ENCODE measurements at places on chromosomes 13 and 19.

DNA sequence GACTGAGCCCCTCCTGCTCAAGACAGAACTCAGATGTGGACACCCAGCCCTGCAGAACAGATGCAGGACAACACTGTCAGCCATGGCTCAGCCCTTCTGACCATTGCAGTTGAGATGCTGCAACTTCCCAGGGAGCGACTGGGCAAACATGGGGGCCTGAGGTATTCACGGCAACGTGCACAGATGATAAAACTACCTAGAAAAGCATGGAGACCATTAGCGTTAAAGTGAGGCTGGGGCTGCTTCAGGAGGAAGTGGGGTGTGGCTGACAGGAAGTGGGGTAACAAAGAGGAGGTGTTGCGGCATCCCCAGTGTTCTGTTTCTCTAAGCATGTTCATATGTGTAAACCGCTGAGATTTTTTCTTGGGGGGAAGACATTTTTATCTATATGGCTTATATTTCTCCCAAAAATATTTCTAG lies 1.3 kb upstream of the SIGLEC9 start:
- peak; percentile 38 for DNase-seq

DNA sequence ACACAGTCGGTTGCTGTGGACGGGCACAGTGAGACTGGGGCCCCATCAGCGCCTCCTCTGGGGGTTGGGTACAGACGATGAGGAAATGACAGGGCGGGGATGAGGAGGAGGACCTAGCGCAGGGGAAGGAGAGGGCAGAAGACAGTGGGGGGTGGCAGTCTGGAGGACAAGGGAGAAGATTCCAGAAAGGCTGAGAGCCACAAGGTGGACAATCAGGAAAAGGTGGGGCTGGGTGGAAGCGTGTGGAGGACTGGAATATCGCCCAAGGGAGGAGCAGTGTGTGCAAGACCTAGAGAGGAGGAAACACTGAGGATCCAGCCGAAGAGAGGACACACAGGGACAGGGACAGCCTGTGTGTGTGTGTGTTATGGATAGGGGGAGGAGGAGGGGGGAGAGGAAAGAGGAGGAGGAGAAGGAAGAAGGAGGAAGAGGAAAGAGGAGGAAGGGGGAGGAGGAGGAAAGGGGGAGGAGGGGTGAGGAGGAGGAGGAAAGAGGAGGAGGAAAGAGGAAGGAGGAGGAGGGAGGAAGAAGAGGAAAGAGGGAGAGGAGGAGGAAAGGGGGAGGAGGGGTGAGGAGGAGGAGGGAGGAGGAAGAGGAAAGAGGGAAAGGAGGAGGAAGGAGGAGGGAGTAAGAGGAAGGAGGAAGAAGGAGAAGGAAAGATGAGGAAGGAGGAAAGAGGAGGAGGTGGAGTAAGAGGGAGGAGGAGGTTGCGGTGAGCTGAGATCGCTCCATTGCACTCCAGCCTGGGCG lies 15.8 kb upstream of the GARIN5A start:
- DNase-seq, result peak; percentile 46

DNA sequence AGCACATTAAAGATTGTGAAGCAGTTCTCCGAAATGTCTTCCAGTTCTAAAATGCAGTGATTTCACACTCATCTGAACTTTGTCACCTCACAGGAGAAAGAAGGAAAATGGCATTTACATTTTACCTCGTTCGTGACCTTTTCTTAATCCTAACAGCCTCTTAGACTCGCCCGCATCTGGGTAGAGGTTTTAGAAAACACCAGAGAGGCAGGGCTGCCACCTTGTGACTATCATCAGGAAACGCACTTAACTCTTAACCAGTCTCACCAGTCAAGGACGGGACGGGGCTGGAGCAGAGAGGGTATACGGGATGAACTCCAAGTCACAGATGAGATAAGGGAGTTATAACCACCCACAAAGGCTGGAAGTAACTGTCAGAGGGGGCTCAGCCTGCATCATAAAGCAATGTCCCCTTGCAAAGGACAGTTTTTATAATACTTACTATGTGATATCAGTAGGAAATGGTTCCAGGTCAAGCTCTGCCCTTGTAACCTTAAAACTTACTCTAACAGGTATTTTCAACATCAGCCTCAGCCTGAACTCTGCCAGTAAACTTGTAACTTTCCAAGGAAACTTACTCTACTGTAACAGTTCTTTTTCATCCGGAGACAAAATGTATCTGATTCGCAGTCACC lies 8.6 kb upstream of the CEACAM6 start:
- peak; percentile 64 for DNase-seq

DNA sequence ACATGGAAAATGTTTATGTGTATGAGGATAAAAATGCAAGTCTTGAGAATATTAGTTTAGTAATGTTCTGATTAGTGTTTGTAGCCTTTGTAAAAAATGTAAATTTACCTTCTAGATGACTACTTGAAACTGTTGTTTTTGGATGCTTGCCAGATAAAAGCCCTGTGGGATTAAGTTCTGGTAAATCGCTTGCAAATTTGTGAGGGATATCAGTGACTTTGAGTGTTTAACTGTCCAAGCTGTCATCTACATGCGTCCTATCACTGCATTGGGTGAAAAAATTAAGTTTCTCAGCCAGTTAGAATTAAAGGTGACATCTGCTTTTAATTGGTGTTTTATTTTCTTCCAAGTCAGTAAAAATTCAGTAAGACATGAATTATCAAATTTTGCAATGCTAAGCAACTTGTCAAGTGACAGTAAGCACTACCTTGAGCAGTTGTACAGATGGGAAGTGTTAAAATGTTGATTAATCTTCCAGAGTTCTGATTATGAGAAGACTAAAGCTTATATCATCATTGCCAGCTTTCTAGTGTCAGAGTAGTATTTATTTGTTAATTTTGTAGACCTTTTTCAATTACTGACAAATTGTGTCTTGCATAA lies 88.0 kb downstream of the PCCA start:
- no peak for DNase-seq

DNA sequence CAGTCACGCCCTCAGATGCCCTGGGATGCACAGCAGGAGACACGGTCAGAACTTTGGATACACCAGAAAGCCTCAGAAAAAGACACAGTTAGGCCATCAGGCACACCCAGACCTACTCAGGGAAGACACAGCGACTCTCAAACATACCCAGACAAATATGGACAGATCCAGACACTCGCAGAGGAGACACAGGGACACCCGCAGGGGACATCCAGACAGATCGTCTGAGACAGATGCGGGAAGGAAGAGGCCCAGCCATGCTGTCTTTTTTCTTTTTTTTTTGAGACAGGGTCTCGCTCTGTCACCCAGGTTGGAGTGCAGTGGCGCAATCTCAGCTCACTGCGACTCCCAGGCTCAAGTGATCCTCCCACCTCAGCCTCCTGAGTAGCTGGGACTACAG lies 4.8 kb downstream of the DPF1 start:
- no peak for DNase-seq

DNA sequence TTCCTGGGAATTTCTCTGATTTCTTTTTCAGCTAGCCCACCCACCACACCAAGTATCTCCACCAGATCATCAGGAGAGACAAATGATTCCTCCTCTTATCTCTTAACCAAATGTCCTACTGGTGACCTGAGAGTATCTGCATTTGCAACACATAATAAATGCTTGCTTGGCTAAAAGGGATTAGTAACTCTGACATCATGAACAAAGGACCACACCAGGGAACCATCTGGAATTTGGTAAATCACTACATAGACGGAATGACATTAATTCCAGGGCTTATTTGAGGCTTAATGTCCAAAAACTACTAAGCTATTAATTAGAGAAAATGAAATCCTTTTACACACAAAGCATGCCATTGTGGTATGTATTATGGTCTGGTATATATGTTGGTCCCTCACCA lies 139.0 kb downstream of the RAP2A start:
- DNase-seq, result no peak

DNA sequence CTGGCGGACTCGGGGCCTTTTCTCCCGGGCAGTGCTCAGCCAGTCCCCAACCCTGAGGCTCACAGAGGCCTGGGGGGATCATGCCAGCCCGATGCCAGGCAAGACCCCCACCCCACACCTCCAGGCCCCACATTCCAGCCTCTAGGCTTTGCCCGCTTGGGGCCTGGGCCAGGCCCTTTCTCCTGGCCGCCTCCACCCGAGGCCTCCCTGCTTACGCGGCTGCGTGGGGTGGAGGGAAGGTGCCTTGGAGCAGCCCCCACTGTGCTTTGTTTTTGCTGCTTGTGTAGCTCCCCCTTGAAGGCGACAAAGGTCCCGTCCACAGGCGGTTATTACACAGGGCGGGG lies 38.4 kb downstream of the SMIM24 start:
- no peak for DNase-seq

GRCh38 chr13:112752711-112753541 lies 63.1 kb downstream of the ATP11A start:
- peak; percentile 16 for DNase-seq

DNA sequence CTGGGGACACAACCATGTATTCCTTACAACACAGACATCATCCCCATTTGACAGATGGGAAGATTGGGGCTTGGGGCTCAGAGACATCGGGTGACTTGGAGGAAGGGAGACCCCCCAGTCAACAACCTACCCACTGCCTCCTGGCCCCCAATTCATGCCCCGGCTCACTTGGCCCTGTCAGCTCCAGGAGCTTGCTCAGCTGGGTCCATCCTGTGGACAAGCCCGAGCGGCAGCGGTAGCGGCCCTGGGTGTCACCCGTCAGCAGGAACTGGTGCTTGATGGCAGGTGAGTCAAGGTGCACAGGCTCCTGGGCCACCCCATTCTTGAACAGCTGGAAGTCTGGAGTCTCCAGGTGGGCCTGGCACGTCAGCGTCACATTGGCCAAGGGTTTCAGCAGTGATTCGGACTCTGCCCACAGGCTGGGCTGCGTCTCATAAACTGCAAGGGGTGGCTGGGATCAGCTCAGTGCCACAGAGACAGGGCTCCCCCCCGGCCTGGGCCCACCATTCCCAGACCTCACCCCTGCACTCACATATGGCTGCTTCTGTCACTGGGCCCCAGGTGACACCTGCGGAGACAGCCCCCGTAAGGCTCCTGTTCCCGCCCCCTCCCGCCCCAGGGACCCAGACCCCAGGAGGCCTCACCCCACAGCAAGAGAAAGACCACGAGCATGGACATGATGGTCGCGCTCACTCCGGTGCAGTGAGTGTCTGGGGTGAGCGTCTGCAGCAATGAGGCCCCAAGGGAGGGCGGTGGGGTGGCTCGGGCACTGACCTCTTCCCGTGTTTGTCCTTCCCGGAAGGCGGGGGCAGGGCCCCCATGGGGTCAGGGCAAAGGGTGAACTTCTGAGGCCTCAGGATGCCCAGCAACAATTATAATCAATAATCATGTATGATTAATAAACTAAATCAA lies at the start of gene A1BG:
A1BG (minus strand) TSS at position 733 of the 912 bp plus-strand sequence; CDS start at position 678, 55 bp downstream.
- no peak for DNase-seq

DNA sequence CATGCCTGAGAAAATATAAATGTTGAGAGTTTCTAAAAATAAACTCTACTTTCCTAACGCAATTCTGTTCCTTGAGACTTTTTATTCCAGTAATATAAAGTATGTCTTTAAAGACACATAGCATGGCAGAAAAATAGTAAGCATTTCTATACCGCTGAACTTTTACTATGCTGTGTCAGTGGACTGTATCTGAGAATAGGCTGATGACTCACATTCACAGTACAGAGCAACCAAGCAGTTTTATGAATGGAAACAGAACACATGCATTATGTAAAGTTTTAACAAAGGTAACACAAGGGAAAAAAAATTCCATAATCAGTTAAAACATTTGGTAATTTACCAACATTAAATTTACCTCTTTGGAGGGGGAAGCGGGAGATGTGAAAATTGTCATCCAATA lies 38.4 kb downstream of the ZDHHC20 start:
- no peak for DNase-seq

- DNase-seq, result no peak
Measured at GRCh38 chr13:46775385-46776107, 21.4 kb downstream of the ESD start.

DNA sequence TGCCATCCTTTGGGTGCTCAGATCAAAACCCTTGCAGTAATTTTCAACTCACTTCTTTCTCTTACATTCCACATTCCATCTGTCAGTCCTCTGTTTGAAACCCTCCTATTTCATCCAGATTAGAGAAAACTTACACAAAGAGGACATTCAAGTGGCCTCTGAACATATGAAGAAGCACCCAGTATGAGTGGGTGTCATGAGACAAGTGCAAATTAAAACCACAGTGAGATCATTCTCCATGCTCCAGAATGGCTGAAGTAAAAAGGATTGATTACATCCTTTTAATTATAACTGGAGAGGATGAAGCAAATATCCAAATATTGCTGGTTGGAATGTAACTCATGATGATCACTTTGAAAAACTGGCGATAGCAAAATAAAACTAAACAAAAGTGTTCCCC lies 96.5 kb downstream of the MIPEP start:
- no peak for DNase-seq

GRCh38 chr13:96082640-96083039 lies 7.3 kb upstream of the HS6ST3 start:
- DNase-seq, result no peak

GRCh38 chr13:28136916-28137315 lies 1.4 kb upstream of the PAN3 start:
- DNase-seq, result no peak

- DNase-seq, result no peak
Measured at GRCh38 chr13:24176351-24177101, 16.0 kb downstream of the SPATA13 start.

GRCh38 chr13:48370815-48371214 lies 42.1 kb downstream of the LPAR6 start:
- DNase-seq, result no peak

GRCh38 chr13:70249332-70250064 lies 141.2 kb upstream of the KLHL1 start:
- DNase-seq, result no peak

DNA sequence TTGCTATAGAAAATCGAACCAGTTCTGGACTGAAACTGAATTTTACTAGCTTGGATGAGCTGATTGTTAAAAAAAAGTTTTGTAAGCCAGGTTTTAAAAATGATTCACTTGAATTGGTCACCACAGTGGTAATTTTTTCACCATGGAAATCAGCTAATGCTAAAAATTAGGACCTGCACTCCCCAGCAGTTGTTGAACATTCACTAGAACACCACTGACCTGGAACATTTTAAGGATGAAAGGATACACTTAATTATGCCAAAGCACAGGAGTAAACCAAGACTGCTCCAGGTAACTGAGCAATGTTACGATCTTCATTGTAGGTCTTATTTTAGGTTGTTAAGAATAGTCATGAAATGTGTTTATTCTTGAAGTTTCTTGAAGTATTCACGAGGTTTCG lies 1342.6 kb upstream of the SPRY2 start:
- no peak for DNase-seq

GRCh38 chr19:7395360-7396066 lies 46.8 kb downstream of the ARHGEF18 start:
- DNase-seq, result no peak

DNA sequence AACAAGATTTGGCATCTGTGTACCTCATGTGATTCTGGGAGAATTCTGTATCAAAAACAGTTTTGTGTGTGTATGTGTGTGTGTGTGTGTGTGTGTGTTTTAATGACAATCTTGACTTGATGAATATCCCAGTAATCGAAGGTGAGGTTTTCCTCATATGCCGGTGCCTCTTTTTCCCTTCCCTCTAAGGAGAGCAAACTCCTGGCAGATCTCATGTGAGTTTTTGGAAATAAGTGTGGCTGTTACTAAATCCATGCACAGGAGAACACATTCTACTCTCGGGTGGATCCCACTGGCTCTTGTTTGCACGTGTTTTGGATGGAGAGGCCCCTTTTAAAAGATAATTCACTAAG lies 29.0 kb upstream of the CEBPG start:
- no peak for DNase-seq
